Fibroblast of pulmonary artery (primary cell): ENCODE measurements at places on chromosomes 1 and 21.

DNA sequence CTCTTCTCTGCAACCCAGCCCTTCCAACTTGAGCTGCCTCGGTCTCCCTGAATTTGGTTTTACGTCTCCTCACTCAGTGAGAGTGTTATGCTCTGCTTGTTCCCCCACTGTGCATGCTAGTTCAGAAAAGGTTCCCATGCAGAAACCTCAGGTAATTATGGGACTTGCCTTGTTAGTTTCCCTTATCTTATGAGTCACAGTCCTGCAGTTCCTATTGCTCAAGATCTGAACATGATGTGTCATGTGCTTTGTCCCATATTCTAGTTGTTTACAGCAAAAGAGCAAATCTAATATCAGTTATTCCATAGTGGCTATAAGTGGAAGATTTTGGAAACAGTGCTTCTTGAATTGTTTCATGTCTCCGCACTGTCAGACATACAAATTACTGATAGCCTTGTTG lies 74.4 kb downstream of the DUSP10 start:
- DNase-seq, result peak; percentile 86

DNA sequence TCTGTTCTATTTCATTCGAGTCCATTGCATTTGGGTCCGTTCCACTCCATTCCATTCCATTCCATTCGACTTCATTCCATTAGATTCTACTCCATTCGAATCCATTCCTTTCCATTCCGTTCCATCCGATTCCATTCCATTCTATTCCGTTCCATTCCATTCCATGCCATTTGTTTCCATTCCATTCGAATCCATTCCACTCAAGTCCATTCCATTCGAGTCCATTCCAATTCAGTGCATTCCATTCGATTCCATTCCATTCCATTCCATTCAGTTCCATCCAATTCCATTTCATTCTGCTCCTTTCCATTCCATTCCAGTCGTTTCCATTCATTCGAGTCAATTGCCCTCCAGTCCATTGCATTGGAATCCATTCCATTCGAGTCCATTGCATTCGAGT lies 2603.7 kb upstream of the TPTE start:
- no peak for DNase-seq

DNA sequence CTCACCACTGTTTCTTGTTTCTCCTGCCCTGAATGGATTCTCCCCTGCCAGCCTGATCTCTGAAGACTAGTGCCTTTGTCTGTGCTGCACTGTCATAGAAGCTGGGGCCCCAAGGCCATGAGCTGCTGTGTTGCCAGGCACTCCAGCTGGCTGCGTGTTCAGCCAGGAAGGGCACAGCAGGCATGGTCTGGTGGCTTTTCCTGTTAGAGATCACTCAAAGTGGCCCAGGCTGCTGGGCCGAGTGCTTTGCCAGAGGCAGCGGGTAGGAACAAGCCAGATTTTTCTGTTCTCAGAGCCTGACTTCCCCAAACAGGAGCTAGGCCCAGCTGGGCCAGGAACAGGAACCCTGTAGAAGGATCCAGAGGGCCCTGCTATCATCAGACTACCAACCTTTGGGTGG lies 5.2 kb downstream of the ADPRS start:
- no peak for DNase-seq

GRCh38 chr1:225580238-225581099 lies 72.5 kb downstream of the ENAH start:
- no peak for DNase-seq

- DNase-seq, result no peak
Observed at GRCh38 chr1:198860371-198860770, 221.5 kb downstream of the PTPRC start.

- no peak for DNase-seq
Observed at GRCh38 chr1:206103979-206104378, 13.2 kb downstream of the AVPR1B start.

DNA sequence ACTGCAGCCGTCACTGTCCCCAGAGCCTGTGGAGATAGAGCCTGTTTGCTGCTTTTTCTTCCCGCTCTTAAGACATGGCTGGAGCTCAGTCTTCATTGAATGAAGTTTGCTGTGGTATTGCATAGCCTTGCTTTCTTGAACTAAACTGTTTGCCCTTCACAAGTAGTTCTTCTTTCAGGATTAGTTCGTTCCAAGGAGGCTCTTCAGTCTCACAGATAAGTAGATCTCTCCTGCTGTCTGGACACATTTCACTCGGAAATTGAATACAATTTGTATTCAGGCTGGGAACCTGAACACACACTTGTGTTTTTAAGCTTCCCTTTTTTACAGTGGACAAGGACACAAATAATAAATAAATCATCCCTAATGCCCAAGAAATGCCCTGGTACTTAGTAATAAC lies 34.7 kb downstream of the IFNAR1 start:
- no peak for DNase-seq

- DNase-seq, result no peak
Observed at GRCh38 chr1:208089149-208089548, 155.0 kb downstream of the PLXNA2 start.

- DNase-seq, result no peak
Observed at GRCh38 chr1:240693036-240693435, 81.1 kb upstream of the GREM2 start.

GRCh38 chr1:4694492-4694891 lies 40.1 kb downstream of the AJAP1 start:
- DNase-seq, result no peak

DNA sequence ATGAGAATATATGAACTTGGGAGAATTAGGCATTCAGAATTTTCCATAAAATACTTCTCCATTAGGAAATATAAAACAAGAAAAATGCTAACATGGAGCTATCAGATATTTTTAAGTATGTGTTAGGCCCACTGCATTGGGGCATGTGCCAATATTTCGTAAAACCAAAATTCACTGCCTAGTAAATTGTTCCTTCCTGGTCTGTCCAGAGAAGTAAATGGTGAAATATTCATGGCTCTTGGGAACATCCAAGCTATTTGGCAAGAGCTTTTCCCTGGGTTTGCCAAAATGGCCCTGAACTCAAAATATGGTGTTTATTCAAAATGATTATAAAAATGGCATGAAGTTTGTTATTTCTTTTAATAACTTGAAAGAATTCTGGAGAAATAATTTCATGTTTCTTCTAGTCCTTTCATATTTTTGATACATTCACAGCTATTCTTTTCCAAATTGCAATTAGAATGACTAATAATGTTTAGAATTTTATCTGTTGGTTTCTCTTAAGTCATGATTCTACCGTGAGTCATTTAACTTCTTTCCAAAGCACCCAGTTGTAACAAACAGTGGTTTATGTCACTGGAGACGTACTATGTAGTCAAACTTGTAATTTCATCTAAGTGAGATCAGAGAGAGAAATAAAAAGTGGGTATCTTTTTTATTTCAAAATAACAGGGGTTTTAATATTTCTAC lies 25.7 kb upstream of the SLC19A2 start:
- DNase-seq, result peak; percentile 93

- peak; percentile 73 for DNase-seq
Observed at GRCh38 chr1:246647113-246647512, 77.1 kb upstream of the SCCPDH start.

- DNase-seq, result peak; percentile 64
Observed at GRCh38 chr1:88655685-88656299, 28.3 kb upstream of the PKN2 start.
